NK-92 treated with Interleukin-12 subunit alpha and Interleukin-12 subunit beta, amount 100 ng/mL, for 24 hours (cell line): ENCODE measurements at places on chromosomes 12 and 14.

DNA sequence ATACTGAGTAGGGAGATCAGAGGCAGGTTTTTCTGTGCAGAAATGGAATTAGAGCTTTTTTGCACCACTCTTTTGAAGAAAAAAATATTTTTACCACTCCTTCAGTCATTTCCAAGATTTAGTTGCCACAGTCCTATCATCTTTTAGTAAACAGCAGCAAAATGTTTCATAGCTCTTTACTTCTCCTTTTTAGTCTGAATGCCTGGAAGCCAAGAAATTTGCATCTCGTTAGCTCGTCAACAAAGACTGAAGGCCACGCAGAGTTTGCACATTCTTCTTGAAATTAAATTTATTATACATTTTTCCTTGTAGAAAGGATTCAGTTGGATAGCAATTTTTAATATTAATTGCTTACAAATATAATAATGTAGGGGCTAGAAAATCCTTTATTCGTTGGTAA is 544.5 kb upstream of the ATP2B1 start:
- no peak for DNase-seq

GRCh38 chr12:28026701-28027100 is 54.2 kb upstream of the PTHLH start:
- DNase-seq: no peak

DNA sequence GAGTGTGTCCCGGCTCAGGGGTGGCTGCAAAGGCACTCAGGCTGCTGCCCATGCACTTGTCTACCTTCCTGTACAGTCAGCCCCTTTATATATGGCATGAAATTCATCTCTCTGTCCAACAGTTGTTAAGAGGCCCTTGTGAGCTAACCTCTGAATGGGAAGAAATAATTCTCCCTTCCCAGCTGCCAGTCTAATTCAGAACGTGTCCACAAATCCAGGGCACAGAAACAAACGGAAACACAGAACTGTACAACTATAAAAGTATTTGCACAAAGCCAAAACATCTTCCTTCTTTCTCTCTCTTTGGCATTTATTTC is 849 bp downstream of the KRT5 start:
- no peak for DNase-seq

- no peak for DNase-seq
Measured at GRCh38 chr12:92493816-92494215, 209.0 kb upstream of the PLEKHG7 start.

DNA sequence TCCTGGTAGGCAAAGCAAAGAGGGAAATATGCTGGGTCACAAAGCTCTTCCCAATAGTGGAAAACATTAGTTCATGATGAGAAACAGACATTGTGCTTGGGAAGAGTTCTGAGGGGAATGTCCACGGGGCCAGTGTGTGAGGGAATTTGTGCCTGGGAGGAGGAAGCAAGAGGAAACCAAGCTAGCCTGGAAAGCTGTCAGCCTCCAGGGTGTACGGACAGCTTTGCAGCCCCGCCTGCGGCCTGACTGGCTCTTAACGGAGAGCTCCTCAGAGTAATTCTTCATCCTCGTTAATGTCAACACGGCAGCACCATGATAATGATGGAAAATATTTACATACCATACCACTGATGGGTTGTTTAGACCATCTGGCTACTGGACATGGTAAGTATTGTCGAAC is 32.4 kb downstream of the PITPNM2 start:
- DNase-seq: no peak

DNA sequence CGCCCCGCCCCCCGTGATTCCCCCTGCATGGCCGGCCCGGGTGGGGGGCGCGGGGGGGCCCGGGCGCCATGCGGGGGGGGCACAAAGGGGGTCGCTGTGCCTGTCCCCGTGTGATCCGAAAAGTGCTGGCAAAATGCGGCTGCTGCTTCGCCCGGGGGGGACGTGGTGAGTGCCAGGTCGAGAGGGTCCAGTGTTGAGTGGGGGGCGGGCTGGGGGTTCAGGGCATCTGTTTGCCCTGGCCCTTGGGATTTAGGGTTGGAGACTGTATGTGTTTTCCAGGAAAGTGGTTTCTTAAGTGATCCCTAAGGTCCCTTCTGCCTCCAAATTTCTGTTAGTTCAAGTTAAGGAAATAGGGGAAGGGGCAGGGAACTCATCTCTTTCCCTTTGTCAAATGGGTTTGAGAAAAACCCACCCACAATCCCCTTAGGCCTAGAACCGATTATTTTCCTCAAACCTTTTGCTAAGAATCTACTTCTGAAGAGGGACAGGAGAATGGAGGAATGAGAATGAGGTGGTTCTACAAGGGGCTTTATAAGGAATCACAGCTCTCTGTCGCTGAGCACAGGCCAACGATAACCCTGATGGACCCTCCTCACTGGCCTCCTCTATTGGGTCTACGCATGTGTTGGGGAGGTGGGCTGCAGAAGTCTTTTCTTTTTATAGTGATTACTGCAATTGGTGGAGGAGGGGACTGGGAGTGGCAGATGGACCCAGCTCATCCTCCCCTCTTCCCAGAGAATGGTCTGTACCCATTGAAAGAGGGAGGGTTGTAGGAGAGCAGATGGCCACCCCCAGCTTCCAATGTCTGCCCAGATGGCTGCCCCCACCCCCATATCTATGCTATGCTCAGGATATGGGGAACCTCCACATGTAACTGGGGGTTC is 834 bp downstream of the ARHGEF25 start:
- no peak for DNase-seq

GRCh38 chr12:18576648-18577047 is 161.2 kb downstream of the PLCZ1 start:
- DNase-seq: no peak
